ENCODE measurements at places on chromosomes 4 and X.

DNA sequence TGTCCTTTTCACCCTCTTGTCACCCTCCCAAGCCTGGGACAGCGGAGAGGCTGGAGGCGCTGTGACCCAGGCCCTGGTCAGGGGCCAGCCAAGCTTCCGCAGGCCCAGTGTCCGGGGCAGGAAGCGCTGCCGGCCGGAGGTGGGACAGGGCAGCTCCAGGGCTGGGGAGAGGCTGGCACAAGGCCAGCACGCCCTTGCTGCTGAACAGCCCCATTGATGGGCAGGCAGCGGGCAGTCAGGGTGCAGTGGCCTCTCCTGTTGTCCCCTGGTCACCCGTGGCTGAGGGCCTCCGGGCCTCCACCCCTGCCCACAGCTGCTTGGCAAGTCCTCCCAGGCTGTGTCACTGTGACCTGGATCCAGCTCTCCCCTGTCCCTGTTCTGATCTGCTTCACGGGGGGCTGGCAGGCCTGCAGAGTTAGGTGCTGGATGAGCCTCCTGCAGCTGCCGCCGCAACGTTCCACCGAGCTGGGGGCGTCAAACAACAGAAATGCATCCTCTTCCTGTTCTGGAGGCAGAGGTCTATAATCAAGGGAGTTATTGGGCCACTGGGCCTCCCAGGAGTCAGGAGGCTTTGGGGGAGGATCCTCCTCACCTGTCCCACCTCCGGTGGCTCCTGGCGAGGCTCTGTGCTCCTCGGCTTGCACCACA lies 107.9 kb downstream of the PSAPL1 start:
- no peak for DNase-seq

DNA sequence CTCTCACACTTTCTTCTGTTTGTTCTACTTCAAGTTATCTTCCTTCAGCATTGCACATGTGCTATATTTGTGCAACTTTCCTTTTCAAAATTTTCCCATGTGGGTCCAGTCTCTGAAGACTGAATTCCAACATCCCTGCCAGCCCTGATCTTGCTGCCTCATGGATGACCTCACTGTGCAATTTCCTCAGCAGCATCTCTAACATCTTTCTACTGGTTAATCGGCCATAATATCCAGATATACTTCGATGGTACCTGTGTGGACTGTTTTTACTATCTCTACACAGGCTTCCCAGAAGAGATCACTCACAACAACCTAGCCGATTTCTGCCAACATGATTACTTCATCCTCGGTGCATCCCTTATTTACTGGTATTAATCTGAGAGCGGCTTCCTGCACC lies 41.5 kb downstream of the GPM6A start:
- DNase-seq = no peak

DNA sequence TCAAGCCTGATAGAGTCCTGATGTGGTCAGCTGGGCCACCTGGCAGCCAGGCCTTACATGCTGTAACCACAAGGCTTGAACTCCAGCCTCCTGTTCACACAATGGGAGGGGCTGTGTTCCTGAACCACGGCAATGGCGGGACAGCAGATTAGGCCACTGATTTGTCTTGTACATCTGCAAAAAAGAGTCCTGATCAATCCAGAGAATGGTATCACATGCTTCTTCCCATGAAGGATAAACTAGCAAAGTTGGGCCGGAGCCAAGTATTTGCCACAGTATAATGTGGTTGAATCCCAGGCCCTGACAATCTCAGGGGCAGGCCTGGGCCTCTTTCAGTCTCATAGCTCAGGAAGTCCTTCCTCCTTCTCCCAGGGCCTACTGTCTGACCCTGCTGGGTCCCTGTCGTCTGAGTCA lies 2182.5 kb upstream of the AGA start:
- DNase-seq = no peak

DNA sequence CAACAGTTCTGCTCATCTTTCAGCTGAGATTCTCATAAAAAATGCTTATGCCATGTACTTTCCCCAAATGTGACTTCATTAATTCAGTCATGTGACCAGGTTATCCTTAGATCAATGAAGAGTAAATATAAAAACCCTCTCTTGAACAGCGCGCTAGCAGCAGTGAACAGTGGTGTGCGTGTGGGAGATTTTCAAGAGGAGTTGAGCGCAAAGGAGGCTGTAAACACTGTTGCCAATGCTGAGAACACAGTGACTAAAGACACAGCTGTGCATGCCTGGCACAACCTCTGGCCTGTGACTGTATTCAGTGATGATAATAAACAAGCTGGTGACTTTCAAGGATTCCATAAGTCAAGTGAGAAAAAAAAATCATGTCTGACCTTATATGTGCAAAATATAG lies 25.1 kb downstream of the MSX1 start:
- DNase-seq = no peak

- no peak for DNase-seq
Measured at GRCh38 chrX:49075347-49075746, 1.5 kb upstream of the PRAF2 start.

- no peak for DNase-seq
Measured at GRCh38 chr4:159273141-159273438, 170.2 kb downstream of the RAPGEF2 start.

DNA sequence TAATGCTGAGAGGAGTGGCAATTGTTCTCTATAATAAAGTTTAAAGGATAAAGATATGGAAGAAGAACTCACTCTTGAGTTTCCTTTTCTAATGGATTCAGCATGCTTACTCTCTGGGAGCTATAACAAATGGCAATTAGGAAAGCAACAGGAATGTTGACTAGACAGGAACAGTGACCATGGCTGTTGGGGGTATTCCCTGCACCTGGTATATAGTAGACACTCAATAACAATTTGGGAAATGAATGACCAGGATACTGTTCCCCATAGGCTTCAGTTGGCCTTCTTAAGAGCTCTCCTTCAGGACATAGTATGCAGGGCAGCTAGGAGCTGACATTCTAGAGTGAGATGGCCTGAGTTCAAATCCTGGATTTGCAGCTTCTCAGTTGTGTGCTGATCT lies 1.8 kb downstream of the LIMCH1 start:
- no peak for DNase-seq

DNA sequence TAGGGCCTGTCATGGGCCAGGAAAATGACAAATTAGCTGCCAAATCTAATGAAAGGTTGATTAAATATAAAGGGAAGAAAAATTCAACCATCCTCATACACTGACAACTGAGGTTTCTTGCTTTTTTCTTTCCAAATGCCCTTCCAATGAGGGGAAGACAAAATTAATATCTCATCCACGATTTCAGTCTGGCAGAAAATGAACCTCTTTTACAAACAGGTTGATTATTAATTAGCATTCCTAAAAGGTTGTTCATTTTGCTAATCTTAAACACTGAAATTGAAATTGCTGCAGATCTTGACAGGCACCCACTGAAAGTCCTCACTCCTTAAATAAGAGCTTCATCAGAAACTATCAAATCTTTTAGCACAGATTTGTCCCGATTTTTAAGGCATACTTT lies 45.5 kb downstream of the NPFFR2 start:
- no peak for DNase-seq

- DNase-seq = no peak
Measured at GRCh38 chr4:33064238-33064637, 2344.1 kb downstream of the PCDH7 start.

DNA sequence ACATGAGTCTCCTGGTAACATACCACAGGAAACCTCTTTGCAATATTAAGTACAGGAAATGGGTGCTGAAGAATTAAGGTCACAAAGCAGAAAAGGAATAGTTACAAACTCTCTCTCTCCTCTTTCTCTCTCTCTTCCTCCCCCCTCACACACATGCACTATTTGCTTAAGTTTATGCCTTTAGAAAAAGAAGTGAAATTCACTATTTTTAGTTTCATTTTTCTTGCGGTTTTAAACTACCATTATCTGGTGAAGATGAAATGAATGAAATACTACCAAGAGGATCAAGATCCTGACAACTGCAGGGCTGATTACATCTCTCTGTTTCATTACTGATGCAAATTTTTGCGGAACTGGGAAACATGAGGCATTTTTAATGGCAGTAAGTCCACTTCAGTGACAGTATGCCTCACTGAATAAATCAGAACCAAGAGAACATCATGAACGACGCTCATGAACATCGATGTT lies 64.3 kb upstream of the FTHL17 start:
- DNase-seq = no peak

Measured in glutamatergic neuron (in vitro differentiated cells).